T-cell (primary cell): ENCODE measurements at places on chromosomes 13 and 19.

GRCh38 chr13:74026753-74027152 is 107.5 kb downstream of the KLF12 start:
- peak overlapping the region; percentile 86 for H3K27ac ChIP-seq
- H3K4me3 ChIP-seq = no peak overlapping the region
- H3K4me1 ChIP-seq = peaks cover 9% of the 10 kb centered on the region
- H3K27me3 ChIP-seq = no peaks in the 10 kb centered on the region
- H3K36me3 ChIP-seq = no peaks in the 10 kb centered on the region

DNA sequence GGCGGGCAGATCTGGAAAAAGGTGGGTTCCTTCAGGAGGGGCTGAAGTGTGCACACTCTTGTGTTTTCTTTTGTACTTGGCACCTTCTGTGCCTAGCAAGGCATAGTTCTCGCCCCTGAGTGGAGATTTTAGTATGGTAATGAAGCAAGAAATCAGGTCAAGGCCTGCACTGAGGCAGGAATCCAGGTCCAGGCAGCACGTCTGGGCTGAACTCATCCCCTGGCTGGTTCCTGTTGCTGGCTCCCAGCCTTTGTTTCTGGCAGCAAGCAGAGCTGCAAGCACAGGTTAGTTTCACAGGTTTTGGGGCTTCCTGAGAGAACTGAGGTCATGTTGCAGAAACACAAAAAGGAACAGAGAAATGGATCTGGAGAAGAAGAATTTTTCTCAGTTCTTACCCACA is 21.2 kb downstream of the SIGLEC7 start:
- H3K4me3 ChIP-seq = no peak overlapping the region
- H3K4me1 ChIP-seq = no peaks in the 10 kb centered on the region

GRCh38 chr13:75621147-75621546 is 15.0 kb upstream of the LMO7 start:
- peaks cover 5% of the 10 kb centered on the region for H3K36me3 ChIP-seq
- no peak overlapping the region for H3K4me3 ChIP-seq
- no peaks in the 10 kb centered on the region for H3K27me3 ChIP-seq
- no peak for DNase-seq

GRCh38 chr13:37109051-37109678 is 3.7 kb upstream of the CSNK1A1L start:
- no peak for DNase-seq
- H3K27ac ChIP-seq = no peak overlapping the region
- H3K4me1 ChIP-seq = no peaks in the 10 kb centered on the region
- no peaks in the 10 kb centered on the region for H3K36me3 ChIP-seq

GRCh38 chr13:87820241-87820640 is 149.1 kb downstream of the SLITRK5 start:
- H3K36me3 ChIP-seq = no peaks in the 10 kb centered on the region
- no peaks in the 10 kb centered on the region for H3K4me1 ChIP-seq
- no peak for DNase-seq
- no peaks in the 10 kb centered on the region for H3K27me3 ChIP-seq
- H3K27ac ChIP-seq = no peak overlapping the region

- no peak for DNase-seq
- H3K4me3 ChIP-seq = no peak overlapping the region
- peaks cover 20% of the 10 kb centered on the region for H3K4me1 ChIP-seq
- H3K36me3 ChIP-seq = peaks cover 11% of the 10 kb centered on the region
- H3K27ac ChIP-seq = no peak overlapping the region
- H3K27me3 ChIP-seq = peaks cover 53% of the 10 kb centered on the region
Measured at GRCh38 chr19:1283917-1284292, 1.8 kb upstream of the EFNA2 start.
